ENCODE measurements at places on chromosomes 11 and 22.

GRCh38 chr11:116955949-116956348, 118.5 kb upstream of the APOA1 start:
- no peak for DNase-seq

DNA sequence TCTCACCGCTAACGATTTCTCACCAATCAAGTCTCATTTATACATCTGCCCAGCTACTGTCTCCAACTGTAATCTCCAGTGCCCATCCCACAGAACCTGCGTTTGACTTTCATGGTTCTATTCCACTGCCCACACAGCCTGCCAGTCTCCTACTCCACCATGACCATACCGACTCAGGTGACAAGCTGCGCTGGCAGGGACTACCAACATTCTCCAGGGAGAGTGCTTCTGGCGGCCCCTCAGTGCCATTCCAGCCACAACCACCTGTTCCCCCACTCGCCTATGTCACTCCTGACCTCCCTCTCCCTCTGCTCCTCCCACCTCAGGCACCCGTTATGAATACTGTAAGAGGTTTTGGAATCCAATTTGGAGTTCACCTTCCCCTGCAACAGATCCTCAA, 108.5 kb upstream of the BID start:
- no peak for DNase-seq

- no peak for DNase-seq
These were observed 21.5 kb downstream of the PLEKHB1 start for GRCh38 chr11:73667891-73668290.

GRCh38 chr11:85348945-85349344, 278.2 kb downstream of the DLG2 start:
- no peak for DNase-seq

DNA sequence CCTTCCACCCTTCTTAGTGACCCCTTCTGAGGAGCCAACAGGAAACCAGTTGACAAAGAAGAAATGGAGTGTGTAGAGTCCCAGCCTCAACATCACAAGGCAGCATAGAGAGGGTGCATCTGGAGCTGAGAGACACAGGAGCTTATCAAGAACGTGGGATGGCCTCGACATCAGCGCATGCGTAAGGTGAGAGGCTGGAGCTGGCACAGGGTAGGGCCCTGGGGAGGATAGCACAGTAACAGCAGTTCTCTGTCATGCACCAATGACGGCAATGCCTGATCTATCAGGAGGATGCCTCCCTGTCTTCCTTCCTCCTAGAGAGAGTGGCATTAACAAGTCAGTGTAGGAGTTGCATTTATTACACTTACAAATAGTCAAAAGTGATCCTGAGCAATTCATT, 426.1 kb downstream of the NTM start:
- no peak for DNase-seq

DNA sequence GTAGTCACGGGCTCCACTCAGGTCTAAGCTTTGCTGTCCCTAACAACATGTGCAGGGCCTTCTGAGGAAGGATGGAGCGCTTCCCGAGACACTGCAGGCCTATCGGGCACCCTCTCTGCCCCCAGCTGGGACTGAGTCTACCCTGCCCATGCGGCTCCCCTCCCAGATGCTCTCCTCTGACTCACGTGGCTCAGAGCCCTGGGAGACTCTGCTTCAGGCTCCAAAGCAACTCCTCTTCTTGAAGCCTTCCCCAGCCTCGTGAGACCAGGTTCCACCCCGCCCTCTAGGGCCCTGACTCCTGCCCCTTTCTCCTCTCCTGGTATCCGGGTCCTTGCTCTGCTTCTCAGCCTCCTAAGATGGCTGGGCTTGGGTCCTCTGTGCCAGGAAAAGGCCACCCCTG, 28.4 kb upstream of the ARFGAP3 start:
- DNase-seq = no peak

DNA sequence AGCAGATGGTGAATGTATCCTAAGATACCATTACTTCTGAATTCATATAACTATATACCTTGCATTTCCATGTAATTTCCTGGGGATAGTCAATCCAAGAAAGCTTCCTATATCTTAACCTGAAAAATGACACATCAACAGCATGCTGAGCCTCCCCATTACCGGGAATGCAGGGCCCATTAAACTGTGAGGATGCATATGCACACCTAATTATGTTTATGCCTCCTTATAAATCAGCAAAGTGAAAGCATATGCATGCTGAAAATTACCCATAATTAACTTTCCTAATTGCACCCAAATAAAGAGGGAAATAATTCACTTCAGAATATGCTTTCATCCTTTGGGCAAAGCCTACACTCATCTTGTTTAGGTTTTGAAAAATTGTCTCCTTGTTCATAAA, 663.0 kb downstream of the KCNA4 start:
- DNase-seq = no peak

GRCh38 chr11:64447831-64448598, 89.1 kb downstream of the RPS6KA4 start:
- DNase-seq = no peak
